Caudate nucleus (tissue), 63 donors: ENCODE measurements at places on chromosomes 7 and 10.

GRCh38 chr7:140348161-140348849, 50.0 kb downstream of the SLC37A3 start:
- DNase-seq: no peak

DNA sequence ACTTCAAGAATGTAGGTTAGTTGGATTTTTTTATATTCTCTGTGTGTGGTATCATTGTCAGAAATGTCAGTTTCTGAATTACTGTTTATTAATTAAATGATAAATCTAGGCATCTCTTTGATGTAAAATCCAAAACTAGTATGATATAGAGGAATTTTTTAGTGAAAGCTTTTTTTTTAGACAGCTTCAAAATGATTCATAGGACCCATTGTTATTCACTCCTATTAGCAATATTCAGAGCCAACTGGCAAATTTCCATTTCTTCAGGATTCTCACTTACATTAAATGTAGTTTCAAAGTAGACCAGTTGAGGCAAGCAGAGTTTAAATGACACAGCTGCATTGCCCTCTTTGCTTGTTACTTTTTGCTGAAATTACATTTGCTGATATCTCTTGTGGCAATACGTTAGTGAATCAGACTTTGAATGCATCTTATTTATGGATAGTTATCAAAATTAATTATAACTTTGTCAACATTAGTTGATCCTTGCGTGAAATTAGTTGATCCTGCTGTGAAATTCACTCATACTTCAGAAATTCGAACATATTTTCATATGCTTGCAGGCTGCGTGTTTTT, 20.3 kb downstream of the ZNF277 start:
- no peak for DNase-seq

GRCh38 chr10:1187151-1187854, 131.1 kb downstream of the WDR37 start:
- DNase-seq: peak; percentile 81

- DNase-seq: no peak
These were observed 985.9 kb upstream of the ZNF722 start for GRCh38 chr7:63012633-63013183.
